ENCODE measurements at places on chromosomes 6 and 20.

DNA sequence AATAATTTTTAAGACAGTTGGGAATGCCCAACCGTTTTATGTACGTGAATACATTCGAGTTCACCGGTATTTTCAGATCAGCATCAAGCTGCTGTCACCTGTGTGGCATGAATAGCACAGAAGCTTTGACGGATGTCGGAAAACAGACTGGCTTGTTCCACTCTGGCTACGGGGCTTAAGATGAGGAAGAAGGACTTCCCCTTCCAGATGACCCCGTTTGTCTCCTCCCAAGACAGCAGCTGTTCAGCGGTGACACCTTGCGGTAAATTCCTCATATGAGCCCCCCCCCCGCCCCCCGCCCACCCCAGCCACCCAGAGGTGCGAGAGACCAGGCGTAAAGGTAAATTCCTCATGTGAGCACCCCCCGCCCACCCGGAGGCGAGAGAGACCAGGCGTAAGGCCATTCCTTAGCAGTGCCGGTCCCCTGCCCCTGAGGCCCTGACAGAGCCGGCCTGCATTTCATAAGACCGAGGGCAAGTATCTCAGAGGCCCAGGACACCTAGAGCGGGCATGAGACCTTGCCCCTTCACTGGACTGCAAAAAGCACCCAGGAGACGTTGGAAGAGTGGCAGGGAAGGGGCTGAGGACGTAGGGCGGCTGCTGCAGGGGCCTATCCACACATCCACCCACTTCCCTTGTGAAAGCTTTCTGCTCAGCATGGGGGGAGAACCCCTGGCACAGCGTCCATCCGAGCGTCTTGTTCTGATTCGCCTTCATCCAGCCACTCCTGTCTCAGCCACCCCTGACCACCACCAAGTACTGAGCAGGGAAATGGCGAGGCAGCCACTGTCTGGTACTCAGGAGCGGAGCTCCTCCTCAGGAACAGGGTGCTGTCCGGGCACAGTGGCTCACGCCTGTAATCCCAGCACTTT, 7.3 kb upstream of the PCMTD2 start:
- no peak for DNase-seq

DNA sequence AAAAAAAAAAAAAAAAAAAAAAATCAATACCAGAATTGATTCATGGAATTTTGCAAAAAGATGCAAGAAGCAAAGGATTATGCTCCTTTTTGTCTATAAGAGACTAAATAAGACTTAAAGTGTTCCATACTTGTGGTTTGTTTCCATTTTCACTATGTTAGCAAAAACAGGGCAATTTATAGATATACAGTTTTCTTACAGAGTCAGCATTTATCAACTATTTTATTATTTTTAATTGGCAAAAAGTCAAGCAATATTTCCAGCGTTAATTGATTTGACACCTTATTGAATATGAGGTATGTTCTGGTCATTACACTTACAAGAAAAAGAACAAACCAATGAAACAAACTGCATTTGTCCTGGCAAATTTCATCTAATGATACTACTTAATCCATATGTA, 5.4 kb upstream of the SGK1 start:
- DNase-seq = no peak

GRCh38 chr6:129536271-129536670, 173.7 kb downstream of the ARHGAP18 start:
- DNase-seq = no peak

DNA sequence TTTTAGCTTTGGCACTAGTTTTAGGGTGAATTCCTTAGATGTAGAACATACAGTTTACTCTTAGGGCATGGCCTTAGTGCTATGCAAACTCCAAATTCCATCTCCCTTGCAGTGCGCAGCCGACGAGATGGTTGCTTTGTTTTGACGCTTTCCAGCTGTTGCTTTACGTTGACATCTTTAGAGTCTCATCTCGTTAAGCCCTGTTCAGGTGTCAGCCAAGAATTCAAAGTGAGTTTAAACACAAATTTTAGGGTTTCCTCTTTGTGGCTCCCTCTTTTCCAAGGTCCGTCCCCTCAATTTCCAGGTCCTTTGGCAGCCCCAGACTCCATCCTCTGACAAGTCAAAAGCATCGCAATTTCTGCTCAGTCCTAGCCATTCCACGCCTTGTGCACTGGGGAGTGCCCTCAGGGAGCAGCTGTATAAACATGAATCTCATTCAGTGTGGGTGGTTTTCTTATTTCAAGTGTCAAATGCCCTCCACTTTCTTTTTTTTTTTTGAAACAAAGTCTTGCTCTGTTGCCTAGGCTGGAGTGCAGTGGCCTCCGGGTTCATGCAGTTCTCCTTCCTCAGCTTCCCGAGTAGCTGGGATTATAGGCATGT, 14.1 kb upstream of the MAK start:
- DNase-seq = no peak

- no peak for DNase-seq
Observed at GRCh38 chr20:10670501-10671220, 3.1 kb downstream of the JAG1 start.

- no peak for DNase-seq
Observed at GRCh38 chr6:127119102-127120022, 891 bp downstream of the RSPO3 start.

- peak; percentile 78 for DNase-seq
Observed at GRCh38 chr6:111483736-111484632, 966 bp upstream of the REV3L start.

GRCh38 chr20:22385602-22386305, 198.6 kb downstream of the FOXA2 start:
- DNase-seq = no peak

GRCh38 chr6:109055771-109056235, 38.8 kb downstream of the SESN1 start:
- no peak for DNase-seq

- no peak for DNase-seq
Observed at GRCh38 chr6:33929575-33930288, 125.9 kb upstream of the MLN start.

DNA sequence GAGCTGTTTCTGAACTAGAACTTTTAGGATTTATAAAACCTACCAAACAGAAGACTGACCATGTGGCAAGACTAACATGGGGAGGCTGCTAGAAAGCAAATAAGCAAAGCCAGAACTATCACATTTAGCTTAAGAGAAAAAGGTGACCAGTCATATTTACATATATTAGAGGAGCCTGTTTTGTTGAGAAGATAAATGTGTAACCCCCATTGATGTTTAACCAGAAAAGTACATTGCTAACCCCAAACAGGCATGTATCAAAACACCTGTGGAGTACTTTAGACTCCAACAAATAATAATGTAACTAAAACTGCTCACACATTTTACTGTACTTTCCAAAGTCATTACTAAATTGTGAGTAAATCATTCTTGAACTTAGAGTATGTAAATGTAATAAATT, 35.0 kb downstream of the AKIRIN2 start:
- no peak for DNase-seq

- no peak for DNase-seq
Observed at GRCh38 chr20:61447952-61448351, 195.9 kb downstream of the CDH4 start.

GRCh38 chr6:163500105-163500504, 85.6 kb downstream of the QKI start:
- no peak for DNase-seq

- DNase-seq = no peak
Observed at GRCh38 chr6:143901885-143902750, 37.8 kb downstream of the ZC2HC1B start.

- DNase-seq = no peak
Observed at GRCh38 chr20:41638456-41638855, 20.3 kb upstream of the CHD6 start.

- no peak for DNase-seq
Observed at GRCh38 chr6:143746202-143747119, 68.7 kb downstream of the PHACTR2 start.

GRCh38 chr20:57480444-57481160, 44.3 kb downstream of the CTCFL start:
- DNase-seq = no peak

DNA sequence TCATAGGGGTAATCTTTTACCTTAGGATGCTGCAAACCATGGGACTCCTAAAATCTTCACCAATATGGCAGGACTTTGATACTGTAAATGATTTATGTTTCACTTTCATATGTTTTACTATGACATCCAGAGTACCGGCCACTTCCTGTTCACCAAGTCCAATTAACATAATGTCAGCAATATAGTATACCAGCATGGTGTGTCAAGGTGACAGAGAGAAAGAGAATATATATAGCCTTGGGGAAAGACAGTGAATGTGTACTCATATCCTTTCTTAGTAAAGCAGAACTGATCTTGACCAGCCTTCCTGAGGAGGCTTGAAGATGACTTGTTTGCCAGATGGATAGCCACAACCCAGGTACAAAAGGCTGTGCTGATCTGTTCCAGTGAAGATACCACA, 127.9 kb downstream of the NRN1 start:
- DNase-seq = no peak

DNA sequence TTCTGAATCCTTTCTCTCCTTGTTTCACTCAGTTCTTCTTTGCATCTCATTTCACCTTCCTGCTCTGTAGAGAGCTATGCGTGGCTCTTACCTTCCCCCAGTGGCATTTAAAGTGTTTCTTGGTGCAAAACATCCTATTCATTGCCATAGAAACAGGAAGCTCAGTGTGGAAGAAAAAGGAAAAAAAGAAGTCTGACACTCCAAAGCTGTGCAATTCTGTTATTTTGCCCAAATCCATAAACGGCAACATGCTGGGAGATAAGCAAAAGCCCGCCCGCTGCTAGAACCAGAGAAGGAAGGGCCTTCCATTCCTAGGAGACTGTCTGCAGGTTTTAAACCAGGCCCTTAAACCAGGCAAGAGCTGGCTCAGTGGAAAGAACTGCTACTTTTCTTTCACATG, 247.1 kb downstream of the HIVEP2 start:
- no peak for DNase-seq

GRCh38 chr6:24403501-24403824, 727 bp downstream of the MRS2 start:
- DNase-seq = no peak

- DNase-seq = no peak
Observed at GRCh38 chr20:4091490-4092479, 76.4 kb upstream of the RNF24 start.

Data from hippocampal formation (tissue), 2 donors.